ENCODE measurements at places on chromosomes 13 and 19.

GRCh38 chr19:43450545-43450997 is 14.8 kb downstream of the LYPD3 start:
- no peak for DNase-seq

DNA sequence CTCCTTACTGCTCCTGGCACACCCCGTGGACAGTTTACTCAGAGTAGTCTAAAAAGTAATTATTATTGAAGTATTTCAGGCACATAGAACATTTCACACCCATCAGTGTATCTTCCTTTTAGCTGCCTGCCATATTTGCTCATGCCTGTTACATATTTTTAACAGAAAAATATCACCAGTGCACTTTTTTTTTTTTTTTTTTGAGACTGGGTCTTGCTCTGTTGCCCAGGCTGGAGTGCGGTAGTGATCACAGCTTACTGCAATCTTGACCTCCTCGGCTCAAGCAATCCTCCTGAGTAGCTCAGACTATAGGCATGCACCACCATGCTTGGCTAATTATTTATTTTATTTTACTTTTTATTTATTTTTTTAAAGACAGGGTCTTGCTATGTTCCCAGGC is 40.7 kb upstream of the GPI start:
- DNase-seq = no peak

DNA sequence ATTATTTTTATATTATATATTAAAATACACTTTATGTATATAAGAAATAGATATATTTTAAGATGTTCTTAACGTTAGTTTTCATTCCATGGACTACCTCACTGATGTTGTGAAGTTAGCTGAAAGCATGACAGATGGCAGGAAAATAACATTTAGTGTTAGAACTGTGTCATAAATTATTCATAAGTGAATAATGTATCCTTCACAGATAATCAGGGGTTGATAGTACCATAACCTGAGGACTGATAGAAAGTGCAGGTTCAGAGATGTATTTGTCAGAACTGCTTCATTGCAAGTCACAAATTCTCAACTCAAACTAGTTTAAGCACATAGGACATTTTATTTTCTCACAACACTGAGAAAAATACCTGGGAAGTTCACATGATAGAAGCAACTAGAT is 14.6 kb upstream of the DIAPH3 start:
- DNase-seq = no peak

GRCh38 chr19:1491114-1491848 is at the start of gene REEP6:
Gene REEP6, plus strand, starts transcription at chr19:1491181. Its CDS starts 89 bp downstream, at chr19:1491270.
- DNase-seq = no peak

GRCh38 chr13:36132376-36132775 is 1.2 kb upstream of the DCLK1 start:
- no peak for DNase-seq

GRCh38 chr13:24529478-24529877 is 16.9 kb upstream of the PARP4 start:
- no peak for DNase-seq

DNA sequence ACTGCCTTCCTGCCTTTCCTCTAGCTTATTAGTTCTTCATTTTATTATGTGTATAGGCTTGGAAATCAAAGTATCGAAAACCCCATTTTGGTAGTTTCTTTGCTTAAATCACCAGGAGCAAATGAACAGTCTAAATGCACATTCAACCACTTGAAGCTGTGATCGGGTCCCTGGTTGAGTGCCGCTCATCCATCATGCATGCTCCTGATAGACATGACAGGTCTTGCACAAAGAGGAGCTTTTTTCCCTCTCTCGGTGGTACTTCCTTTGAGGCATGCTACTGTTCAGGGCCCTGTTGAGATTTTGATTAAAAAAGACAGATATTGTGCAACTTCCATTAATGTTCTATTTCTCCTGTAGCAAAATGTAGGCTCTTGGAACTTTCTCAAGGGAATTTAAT is 185.8 kb downstream of the OLFM4 start:
- DNase-seq = no peak

DNA sequence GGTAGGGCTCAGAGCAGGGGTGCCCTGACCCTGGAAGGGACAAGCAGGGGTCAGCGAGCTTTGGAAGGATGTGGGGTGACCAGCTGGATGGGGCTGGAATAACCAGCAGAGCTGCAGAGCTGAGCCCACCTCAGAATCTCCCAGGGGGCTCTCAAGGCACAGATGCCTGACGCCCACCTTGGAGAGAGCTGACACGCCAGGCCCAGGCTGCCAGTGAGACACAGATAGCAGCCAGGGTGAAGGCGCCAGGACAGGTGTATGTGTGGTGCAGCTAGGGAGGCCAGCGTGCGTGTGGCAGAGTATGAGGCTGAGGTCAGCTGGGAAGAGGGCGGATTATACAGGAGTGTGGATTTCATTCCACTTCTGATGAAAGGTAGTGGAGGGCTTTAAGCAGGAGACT is 8.9 kb downstream of the AP1M1 start:
- no peak for DNase-seq

- DNase-seq = no peak
Observed at GRCh38 chr13:80105350-80105749, 235.6 kb downstream of the SPRY2 start.

GRCh38 chr13:102293723-102294122 is 108.1 kb downstream of the FGF14 start:
- no peak for DNase-seq

- no peak for DNase-seq
Observed at GRCh38 chr19:45103508-45104319, 10.7 kb downstream of the PPP1R37 start.

DNA sequence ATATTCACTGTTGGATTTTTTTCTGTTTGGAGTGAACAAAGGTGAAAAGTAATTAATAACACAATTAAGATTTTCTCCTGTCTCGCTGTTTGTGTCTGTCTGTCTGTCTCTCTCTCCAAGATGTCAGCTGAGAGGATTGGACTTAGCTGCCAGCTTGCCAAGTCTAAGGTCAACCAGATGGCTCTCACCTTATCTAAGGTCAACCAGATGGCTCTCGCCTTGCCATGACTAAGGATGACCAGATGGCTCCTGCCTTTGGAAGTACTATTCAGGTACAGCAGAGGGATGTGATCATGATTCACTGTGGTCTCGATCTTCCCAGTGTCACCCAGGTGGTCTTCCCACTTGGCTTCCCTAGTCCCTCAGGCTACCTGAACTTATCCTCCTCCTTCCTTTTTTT is 1436.4 kb downstream of the UQCRFS1 start:
- no peak for DNase-seq

DNA sequence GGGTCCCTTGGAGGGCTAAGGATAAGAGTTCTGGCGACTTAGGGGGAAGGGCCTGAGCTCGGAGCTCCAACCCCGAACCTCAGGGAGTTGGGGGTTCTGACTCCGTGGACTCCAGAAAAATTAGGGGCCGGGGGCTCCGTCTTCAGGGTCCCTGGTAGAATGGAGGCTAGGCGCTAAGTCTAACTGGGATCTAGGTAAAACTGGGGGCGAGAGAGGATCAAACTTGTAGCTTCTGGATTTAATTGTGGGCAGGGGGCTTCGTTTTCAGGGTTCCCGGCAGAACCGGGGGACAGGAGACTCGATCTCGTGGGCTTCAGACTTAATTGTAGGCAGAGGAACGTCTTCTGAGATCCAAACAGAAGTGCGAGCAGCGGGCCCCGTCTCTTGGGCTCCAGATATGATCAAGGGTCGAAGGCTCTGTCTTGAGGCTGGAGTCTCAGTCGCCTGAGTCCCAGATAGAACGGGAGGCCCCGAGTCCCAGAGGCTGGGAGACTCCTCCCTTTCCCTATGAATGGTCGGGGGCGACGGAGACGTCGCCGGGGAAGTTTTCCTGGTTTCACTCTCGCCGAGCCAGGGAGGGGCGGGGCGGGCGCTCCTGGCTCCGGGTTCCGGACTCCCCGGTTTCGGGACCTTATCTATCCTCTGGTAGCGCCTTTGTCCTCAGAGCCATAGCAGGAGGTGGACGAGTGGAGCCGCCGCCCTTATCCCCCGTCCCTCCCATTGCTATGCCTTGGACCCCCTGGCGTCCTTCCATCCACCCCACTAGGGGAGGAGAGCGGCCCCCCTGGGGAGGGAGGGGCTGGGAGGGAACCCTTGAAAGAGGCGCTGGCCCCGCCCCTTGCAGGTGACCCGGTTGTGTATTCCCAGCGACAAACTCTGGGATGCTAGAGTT is 1.3 kb downstream of the NECTIN2 start:
- no peak for DNase-seq

GRCh38 chr19:41606215-41606837 is 20.5 kb downstream of the CEACAM4 start:
- no peak for DNase-seq

DNA sequence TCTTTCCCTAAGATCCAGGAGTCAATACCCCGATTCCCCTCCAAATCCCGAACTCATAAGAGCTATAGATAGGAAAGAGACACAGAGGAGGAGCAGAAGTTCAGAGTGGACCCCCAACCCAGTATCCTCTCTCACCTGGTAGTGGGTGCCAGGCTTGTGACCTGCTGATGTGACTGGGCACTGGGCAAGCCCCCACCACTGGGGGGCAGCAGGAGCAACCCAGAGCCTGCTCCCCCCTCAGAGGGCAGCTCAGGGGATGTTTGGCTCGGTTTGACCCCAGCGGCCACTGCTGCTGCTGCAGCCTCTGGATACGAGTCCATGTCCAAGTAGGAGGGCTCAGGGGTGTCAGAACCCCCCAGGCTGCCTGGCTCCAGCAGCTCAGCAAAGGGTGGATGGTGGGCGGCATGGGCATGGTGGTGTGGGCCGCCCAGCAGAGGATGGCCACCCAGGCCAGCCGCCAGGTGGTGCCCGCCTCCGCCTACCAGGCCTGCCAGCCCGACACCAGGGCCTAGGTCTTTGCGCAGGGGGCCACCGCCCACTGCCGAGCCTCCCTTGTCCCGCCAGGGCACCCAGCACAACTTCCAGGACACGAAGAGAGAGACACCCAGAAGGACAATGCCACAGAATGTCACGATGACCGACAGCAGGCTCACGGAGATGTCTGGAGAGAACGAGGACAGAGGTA is 7.4 kb downstream of the SYT3 start:
- no peak for DNase-seq

- no peak for DNase-seq
Observed at GRCh38 chr13:51938454-51938853, 72.8 kb downstream of the ATP7B start.

- no peak for DNase-seq
Observed at GRCh38 chr13:90055760-90056159, 1291.7 kb upstream of the MIR17HG start.

- no peak for DNase-seq
Observed at GRCh38 chr13:23558675-23559536, 11.3 kb upstream of the TNFRSF19 start.

- DNase-seq = no peak
Observed at GRCh38 chr13:26973946-26974345, 197.7 kb downstream of the USP12 start.

DNA sequence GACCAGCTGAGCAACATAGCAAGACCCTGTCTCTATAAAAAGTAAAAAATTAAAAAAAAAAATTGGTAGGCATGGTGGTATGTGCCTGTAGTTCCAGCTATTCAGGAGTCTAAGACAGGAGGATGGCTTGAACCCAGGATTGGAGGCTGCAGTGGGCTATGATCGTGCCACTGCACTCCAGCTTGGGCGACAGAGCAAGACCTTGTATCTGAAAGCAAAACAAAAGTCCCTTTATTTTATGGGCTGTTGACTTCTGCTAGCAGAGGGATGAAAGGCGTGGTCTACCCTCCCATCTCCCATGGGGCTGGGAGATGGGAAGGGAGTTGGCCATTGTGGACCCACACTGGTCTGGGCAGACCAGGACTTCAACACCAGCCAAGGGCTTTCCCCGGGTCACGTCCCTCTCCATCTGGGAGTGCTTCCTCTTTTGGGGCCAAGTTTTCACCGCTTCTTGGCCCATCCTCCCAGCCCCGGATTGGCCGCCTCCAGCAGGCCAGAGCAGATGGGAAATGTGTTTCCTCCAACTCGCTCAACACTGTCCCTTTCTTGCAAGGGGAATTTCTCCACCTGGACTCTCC is 2.2 kb upstream of the TNFSF9 start:
- no peak for DNase-seq

GRCh38 chr19:46049597-46049996 is 8.8 kb upstream of the IGFL4 start:
- DNase-seq = no peak

GRCh38 chr13:33186861-33187291 is 98.7 kb downstream of the STARD13 start:
- DNase-seq = no peak

DNA sequence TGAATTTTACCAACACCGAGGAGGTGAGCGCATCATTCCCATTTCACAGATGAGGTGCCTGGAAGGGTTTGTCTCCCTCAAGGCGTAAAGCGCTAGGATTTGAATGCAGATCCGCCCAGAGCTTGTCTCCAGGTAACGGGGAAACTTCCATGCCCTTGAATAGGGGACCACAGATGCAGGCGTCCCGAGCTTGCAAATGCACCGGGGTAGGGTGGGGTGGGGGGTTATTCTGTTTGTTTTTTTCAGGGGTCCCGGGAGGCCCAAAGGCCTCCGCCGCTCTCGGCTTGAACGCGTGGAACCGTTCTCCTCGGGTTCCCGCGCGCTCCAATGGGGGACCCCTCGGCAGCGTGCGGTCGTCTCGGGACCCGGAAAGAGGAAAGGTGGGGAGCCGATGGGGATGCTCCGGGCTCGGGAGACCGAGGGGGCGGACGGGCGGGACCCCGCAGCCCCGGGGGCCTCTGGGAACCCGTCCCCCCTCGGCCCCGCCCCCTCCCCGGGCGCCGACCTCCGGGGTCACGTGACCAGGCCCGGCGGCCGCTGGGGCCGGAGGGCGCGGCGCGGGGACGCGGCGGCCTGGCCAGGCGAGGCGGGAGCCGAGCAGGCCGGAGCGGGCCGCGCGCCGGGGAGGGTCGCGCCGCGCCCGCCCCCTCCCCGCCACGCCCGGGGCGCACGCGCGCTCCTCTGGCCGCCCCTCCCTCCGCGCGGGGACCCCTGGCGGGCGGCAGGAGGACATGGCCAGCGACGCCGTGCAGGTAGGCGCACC is at the start of gene PKN1:
Gene PKN1 (plus strand): TSS at position 516 of the 763 bp plus-strand sequence. CDS start 216 bp downstream, at position 732.
- DNase-seq = no peak

DNA sequence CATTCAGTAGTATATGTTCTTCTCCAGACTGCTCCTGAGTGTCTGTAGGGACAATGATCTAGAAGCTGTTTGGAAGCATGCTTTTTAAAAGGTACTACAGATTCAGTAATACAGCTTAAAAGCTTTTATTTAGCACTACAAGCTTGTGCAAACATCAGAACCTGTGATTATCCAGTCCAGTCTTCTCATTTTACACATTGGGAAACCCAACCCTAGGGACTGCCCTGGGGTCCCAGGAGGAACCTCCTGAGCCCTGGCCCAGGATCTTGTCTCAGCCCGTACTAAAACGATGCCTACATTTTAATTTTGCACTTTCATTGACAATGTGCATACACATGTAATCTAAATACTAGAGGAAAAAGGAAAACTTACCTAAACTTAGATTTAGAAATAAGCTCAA is 12.5 kb downstream of the DOCK9 start:
- DNase-seq = no peak

DNA sequence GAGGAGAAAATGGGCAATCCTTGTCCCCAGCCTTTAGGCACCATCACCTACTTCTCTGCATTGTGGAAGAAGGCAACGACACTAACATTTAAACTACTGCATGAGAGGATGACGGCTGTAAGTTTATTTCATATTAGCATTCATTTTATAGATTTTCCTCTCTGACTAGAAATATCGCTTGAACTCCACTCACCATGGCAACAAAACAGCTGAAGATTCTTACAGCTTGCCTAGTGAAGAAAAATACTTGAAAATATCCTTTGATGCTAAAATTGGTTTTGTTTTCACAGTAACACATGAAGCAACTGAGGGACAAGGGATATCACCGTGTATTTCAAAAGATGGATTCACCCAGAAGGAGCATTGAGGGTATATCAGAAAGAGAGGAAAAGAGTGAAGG is 284.3 kb downstream of the LIG4 start:
- DNase-seq = no peak

- DNase-seq = no peak
Observed at GRCh38 chr13:49587311-49587847, 2.0 kb upstream of the RCBTB1 start.

All from stimulated activated CD8-positive, alpha-beta memory T cell treated with anti-CD3 and anti-CD28 coated beads, Interleukin-12 subunit alpha, Interleukin-12 subunit beta, amount 100 ng/mL, for 1 hour (primary cell).